Left renal pelvis (tissue), 4 donors: ENCODE measurements at places on chromosomes 6 and 20.

DNA sequence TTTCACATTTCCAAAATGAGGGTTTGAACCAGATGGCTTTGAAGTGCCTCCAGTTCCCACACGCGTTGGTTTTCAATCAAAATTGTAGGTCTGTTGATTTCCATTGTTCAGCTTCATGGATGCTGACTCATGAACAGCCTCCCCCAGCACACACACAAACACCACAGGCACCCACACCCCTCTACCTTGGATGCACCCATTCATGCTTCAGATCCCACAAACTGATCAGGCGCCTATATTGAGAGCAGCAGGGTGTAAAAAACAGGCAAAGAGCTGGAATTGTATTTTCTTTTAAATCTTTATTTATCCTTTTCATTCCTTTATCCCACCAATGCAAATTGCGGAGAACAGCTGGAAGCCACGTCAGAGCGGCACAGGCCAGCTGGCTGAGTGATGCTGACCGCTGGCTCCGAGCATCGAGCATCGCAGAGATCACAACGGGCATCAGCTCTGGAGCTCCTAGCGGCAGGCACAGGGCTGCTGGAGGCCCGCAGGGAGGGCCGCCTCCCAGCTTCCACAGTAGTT is 29.3 kb upstream of the TBC1D7 start:
- DNase-seq: no peak

- no peak for DNase-seq
These were observed 979 bp upstream of the SOD2 start for GRCh38 chr6:159693894-159694545.

GRCh38 chr20:43516251-43516824 is 8.8 kb downstream of the L3MBTL1 start:
- DNase-seq: no peak

- DNase-seq: peak; percentile 67
These were observed 43.7 kb downstream of the APCDD1L start for GRCh38 chr20:58471193-58472164.

DNA sequence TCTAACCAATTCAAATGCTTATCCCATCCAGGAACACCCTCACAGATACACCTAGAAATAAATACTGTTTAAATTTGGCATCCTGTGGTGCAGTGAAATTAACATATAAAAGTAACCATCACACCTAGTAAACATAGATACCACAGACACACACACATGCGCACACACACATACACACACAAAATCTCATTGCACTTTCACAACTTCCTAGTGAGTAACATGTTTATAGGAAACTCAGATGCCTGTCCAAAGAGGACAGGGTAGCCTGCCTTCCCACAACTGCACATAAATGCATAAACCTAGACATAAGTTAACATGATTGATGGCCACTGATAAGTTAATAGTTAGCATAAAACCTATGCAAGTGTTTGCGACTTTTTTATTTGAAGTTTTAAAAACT is 56.8 kb downstream of the LRRC1 start:
- DNase-seq: no peak

- DNase-seq: no peak
These were observed 118.4 kb downstream of the GRM4 start for GRCh38 chr6:34027445-34027936.

DNA sequence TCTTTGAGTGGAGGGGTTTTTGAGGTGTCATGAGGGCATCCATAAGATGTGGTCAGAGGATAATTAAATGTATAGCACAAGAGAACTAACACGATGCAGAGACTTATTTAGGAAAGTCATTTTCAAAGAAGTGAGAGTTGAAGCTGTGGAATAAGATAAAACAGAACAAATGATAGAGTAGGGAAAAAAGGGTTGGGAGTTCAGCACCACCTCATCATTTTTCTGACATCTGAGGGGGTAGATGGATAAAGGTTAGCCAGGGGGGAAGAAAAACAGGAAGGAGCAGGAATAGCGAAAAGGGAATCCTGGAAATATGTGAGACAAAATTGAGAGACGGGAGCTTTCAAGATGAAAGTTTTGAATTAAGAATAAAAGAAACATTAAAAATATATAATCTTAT is 434.2 kb downstream of the NKAIN2 start:
- DNase-seq: no peak

DNA sequence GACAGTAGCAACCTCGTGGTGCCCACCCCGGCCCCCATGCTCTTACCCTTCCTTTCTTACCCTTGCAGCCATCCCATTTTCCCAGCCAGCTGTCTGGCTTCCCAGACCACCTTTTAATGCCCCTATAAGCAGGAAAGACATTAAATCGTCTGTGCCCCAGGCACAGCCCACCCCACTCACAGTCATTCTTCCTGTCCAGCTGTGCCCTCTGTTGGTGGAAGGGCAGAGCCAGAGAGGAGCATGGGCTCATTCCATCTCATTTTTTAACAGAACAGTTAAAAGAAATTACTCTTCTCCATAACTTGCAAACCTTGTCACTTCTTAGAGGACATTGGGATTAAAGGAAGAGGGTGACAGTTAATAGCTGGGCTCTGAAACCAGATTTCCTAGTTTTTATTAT is 240.5 kb downstream of the NRN1 start:
- DNase-seq: no peak

DNA sequence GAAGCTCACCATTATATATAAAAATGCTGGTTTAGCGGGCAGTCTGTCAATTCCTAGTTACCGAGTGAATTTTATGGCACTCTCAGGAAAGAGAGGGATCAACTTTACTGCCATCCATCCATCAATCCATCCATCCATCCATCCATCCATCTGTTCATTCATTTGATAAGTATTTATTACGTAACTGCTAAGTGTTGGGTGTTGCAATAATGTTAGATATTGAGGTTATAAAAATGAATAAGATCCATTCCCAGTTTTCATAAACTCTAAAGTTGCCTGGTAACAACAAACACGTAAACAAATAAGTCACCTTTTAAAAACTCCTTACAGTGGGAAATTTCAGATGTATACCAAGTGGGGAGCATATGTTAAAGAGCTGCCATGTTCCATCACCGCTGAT is 36.8 kb downstream of the SASH1 start:
- no peak for DNase-seq

GRCh38 chr6:56140090-56140489 is 107.3 kb downstream of the COL21A1 start:
- no peak for DNase-seq

DNA sequence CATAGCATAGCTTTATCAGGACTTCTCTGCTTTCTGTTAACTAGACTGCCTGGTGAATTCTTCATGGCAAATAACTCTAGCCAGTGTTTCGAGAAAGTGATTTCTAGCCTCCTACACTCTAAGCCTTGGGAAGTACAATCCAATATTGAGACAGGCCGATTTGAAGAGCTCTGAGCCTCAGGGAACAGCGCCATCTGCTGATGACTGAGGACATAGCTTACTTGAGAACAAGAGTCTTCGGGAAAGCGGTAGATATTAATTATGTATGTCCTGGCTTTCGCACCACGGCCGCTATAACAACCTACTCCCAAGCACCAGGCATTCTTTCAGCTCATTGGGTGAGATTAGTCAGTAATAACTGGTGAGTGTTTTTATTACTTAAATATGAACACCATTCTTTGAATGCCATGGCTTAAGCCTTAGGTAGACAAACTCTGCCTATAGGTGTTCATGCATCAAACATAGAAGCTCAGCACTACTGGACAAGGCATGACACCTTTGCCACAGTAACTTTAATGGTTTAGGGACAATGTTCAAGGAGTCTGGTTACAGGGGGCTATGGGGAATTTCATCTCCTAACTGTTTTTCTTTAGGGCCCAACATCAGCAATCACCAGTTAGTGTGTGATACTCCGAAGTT is 518.6 kb downstream of the BMP2 start:
- peak; percentile 70 for DNase-seq

DNA sequence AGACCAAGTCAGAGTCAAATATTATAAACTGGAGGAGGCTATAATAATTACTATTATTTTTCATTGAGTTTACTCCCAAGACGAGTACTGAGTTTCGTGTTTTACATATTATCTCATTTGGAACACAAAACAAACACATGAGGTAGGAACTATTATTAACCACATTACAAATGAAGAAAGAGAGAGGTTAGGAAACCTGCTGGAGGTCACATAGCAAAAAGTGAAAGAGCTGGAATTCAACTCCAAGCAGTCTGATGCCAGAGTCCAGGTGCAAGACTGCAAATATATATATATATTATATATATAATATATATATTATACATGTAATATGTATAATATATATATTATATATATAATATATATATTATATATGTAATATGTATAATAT is 7.3 kb downstream of the RNF24 start:
- no peak for DNase-seq

- no peak for DNase-seq
These were observed 59.0 kb downstream of the MDGA1 start for GRCh38 chr6:37638414-37639341.

DNA sequence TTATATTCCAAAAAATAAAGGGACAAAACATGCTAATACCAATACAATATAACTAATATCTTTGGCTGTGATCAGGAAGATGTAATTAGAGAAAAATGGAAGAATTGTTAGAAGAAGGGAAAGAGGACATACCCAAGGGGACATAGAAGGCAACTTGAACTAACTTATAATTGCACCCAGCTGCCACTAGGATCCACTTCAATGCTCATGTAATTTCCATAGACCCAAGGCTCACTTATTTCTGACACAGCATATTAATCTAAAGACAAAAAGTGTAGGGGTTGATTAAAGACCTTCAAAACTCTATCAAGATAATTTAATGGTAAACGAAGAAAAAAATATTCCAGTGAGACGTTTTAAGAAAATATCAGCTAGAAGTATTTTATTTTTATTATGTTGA is 396.0 kb upstream of the ADGRB3 start:
- DNase-seq: no peak

DNA sequence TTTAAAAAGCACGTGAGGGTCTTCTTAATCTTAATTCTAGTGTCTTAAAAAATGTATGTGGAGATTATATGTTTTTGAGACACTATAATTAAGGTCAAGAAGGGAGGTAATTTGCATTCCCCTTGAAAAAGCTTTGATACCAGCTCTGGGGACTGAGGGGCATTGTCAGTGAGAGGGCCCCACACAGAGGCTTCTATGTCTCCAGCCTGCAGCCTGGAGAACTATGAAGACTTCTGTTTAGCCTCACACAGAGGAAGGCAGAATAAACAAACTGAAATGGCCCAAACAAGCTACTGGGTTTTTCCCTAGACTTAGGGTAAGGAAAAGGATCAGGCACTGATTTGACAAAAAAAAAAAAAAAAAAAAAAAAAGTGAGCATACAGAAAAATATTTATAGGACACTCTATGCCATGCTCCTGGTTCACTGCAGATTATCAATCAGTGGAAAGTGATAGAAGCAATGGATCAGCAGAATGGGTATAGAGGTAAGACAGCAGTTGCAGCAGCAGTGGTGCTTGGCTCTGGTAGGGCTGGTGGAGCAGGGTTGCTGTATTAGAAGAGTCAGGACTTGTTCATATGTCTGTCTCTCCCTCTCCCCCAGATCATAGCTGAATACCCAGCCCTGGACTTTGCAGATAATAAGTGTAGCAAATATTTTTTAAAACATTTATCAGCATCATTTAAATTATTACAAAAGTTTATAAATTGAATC is 85.4 kb downstream of the KLHL32 start:
- no peak for DNase-seq

- no peak for DNase-seq
These were observed 27.1 kb upstream of the ELOVL5 start for GRCh38 chr6:53375847-53376246.

DNA sequence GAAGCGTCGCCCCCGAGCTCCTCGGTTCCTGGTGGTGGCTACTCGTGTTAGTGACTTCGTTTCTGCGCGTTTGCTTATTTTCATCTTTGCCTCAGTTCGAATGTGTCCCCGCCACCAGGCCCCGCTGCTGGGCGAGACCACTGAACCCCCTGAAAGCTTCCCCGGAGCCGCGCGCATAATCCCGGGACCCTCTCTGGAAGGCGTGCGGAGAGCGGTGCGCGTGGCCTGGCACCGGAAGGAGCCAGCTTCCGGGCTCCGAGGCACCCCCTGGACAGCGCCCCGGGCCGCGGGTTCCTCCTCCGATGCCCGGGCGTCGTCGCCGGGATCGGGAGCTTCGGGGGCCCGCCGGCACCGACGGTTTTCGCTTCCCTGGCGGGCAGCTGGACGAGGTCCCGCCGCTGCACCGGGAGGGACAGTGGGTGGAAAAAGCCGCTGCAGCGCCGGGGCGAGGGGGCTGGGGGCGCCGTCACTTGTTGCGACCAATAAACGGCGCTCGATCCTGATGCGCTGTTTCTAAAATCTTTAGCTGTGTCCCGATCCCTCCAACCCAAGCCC is 643 bp upstream of the SLC35D3 start:
- DNase-seq: no peak

DNA sequence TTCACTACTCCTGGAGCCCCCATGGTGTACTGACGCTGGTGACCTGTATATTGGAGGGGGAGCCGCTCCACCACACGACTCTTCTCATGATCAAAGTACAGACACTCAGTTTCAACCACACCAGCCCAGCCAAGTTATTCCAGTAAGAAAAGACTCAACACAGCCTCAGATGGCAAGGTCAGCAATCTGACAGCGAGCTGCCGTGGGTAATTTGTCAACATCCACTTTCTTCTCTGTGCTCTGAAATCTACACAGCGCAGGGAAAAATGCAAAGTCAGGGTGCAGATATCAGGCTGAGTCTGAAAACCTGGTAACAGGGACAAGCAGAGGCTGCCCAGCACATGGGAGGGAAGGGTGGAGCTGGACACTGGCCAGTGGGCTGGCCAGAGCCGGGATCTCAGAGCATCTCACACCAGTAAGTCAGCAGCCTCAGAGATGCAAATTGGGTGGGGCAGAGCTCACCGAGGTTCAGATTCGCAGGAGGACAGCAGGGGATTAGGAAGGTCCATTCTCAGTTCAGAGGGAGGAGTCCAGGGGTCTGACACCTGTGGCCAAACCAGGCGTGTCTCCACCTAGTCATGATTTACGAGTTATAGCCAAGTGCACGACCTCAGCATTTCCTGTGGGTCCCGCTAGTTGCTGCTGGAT is 44.5 kb upstream of the RPS6KA2 start:
- no peak for DNase-seq

DNA sequence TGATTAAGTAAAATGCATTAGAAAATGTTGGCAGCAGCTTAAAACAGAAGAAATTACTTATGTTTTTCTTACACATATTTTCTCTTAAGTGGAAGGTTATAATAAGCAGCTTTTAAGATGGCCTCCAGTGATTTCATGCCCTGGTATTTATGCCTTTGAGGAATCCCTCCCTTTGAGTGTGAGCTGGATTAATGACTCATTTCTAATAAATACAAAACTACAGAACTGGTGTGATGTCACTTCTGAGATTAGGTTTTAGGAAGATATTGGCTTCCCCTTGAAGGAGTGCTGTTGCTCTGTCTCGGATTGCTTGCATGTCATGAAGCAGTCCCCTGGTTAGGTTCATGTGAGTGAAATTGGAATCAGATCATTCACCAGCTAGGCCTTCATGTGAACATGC is 143.2 kb upstream of the EPHA7 start:
- no peak for DNase-seq

DNA sequence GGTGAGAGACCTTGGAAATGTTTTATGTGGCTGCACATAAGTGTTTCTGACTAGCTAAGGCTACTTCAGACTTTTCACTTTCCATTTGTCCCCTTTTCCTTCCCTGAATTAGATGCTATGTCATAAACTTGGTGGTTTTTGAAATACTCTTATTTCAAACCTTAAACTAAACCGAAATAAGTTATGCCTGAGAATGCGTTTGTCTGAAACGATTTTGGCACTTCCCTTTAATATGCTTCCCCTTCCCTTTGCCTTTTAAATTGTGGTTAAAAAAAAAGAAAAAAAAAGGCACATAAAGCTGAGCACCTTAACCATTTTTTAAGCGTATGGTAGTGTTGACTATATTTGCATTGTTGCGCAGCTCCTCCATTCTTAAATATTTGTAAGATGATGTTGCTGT is 14.3 kb downstream of the ZNF451 start:
- no peak for DNase-seq
